Parietal lobe (tissue), 2 donors: ENCODE measurements at places on chromosomes 16 and 17. TPM values are rescaled to one million over a fixed set of nuclear protein-coding genes. Genes with fewer than 3 reads are reported as not detected.

Gene KCNH4
- total RNA-seq, result 0.63 TPM

Gene GGA3
- total RNA-seq, result 16.3 TPM

Gene NRN1L
- not detected for total RNA-seq

Gene PPM1E
- 52.3 TPM for total RNA-seq

Gene ANKS4B
- total RNA-seq, result not detected

Gene SPDYE4
- total RNA-seq, result not detected

Gene CDR2L
- total RNA-seq, result 8.8 TPM

Gene CTRL
- 4.7 TPM for total RNA-seq

Gene NTN1
- total RNA-seq, result 4.7 TPM

Gene OSGIN1
- not detected for total RNA-seq

Gene VASN
- 1.9 TPM for total RNA-seq

Gene TNP2
- total RNA-seq, result not detected

Gene USP22
- 418 TPM for total RNA-seq

Gene ZNF469
- total RNA-seq, result 0.63 TPM

Gene ZPBP2
- total RNA-seq, result not detected

Gene TMEM100
- total RNA-seq, result 1.9 TPM

Gene RPS6KB1
- 62.3 TPM for total RNA-seq

Gene TBC1D3B
- 13.5 TPM for total RNA-seq

Gene TNFSF12
- 6.6 TPM for total RNA-seq

Gene ASIC2
- 12.5 TPM for total RNA-seq

Gene CCL3
- 2.8 TPM for total RNA-seq

Gene OTOP2
- not detected for total RNA-seq

Gene HOXB6
- total RNA-seq, result not detected
